ENCODE measurements at places on chromosomes 1 and 21.

DNA sequence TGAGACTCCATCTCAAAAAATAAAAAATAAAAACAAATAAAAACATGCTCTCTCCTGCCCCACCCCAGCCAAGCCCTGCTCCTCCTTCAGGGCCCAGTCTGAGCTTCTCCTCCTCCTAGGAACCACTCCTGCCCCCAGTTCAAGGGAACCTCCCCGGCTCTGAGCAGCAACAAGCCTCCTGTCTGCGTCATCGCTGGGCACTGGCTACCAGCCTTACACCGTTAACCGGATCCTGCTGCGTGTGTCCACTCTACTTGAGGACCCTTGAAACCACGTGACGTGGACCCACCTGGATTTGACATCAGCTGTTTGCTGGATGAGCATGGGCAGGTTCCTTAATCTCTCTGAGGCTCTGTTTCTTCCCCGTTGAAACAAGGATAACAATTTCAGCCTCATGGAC, 1.6 kb upstream of the TAS1R2 start:
- no peak for DNase-seq

- DNase-seq = no peak
Observed at GRCh38 chr1:204447736-204448135, 36.1 kb upstream of the PPP1R15B start.

- no peak for DNase-seq
Observed at GRCh38 chr1:41702771-41703170, 216.0 kb downstream of the HIVEP3 start.

- peak; percentile 94 for DNase-seq
Observed at GRCh38 chr1:156126630-156127534, 12.4 kb downstream of the LMNA start.

GRCh38 chr1:232568906-232569553, 60.9 kb downstream of the SIPA1L2 start:
- DNase-seq = no peak

DNA sequence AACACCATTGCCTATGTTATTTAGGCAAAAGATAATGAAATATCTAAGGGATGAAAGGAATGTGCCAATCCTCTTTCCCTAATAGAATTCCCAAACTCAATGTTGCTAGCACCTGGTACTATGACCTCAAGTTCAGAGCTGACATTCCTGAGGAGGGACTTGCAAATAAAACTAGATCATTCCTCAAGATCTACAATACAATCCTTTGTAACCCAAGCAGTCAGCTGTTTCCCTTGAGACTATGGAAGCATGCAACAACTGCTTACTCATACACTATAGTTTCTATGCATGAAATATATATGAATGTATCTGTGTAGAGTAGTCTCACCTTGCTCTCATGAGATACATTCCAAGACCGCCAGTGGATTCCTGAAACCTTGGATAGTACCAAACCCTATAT, 65.0 kb downstream of the ABL2 start:
- DNase-seq = peak; percentile 97

GRCh38 chr1:37752583-37753471, 12.1 kb downstream of the EPHA10 start:
- no peak for DNase-seq

DNA sequence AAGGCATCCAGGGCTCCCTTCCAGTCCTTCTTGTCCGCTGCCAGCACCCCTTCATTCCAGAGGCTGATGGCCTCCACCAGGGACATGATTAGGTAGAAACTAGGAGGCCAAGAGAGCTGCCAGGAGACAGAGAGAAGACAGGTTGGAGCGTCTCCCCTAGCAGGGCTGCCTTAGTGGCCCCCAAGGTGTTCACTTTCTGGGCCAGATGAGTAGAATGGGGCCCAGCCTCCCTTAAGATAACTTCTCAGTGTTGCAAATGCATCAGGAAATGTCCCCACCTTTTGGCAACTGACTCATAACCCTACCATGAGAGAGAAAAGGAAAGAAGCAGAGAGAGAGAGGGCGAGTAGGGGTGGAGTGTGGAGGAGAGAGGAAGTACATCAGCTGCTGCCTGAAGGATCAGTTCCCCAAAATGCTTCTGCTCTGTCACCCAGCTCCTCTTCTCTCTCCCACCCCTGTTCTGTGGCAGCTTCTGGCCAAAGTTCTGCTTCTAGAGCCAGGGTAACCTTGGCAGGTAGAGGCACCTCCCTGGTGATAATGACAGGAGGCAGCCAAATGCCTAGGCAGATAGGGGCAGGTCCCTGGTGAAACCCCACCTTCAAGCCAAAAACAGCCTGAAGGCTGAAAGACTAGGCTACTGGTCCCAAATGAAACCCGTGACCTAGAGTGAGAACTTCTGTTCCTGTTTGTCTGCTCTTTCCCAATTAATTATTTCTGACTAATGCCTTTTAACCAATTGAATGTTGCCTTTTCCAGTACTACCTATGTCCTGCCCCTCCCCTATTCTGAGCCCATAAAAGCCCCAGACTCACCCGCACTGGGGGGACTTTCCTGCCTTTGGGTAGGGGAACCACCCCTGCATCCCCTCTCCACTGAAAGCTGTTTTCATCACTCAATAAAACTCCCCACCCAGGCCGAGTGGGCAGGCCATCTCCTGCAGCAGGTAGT, at the start of gene NCF2:
Gene NCF2 (minus strand): TSS at position 216 of the 948 bp plus-strand sequence. CDS start 130 bp downstream, at position 86.
- no peak for DNase-seq

GRCh38 chr1:54500107-54500431, 48.0 kb upstream of the ACOT11 start:
- DNase-seq = no peak

DNA sequence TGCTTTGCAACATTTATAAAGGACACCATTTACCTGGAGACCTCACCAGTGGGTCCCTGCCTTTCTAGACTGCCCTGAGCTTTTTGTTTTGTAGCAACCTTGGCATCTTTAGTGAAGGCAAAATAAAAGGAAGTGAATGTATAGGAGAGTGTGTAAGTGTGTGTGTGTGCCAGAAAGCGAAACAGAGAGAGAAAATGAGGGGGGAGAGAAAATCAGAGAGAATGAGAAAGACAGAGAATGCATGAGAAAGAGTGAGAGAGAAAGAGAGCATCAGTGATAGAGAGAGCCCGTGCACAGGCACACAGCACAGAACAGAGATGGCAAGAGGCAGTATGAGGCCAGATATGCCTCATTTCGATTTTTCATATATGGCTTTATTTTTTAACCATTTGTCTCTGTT, 57.5 kb downstream of the HSD3B1 start:
- DNase-seq = no peak

GRCh38 chr21:40547906-40548513, 298.9 kb downstream of the DSCAM start:
- no peak for DNase-seq

GRCh38 chr1:225748529-225748928, 29.1 kb upstream of the SRP9 start:
- DNase-seq = no peak

DNA sequence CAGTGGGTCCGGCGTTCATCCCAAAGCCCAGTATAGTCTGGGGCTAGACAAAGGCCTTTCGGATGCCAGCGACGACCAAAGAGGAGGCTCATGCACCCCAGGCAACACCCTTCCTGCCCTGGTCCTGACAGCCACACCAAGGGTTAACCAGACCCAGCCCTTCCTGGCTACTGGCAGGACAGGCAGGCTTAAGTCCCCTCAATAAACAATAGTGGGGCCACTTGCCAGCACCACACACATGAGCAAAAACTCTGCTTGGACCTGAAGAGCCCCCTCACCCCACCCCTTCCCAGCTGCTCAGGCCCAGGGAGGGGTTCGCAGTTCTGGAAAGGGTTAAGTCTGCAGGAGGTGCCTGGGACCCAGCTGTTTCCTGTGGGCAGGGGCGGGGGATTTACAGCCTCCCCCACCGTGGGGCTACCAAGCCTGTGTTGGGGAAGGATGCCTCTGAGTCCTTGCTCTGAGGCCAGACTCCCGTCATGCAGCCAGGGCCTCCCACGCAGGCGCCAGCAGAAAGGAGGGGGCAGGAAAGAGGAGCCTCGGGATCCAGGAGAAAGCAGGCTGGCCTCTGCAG, 18.2 kb downstream of the PHLDA3 start:
- DNase-seq = peak; percentile 81

DNA sequence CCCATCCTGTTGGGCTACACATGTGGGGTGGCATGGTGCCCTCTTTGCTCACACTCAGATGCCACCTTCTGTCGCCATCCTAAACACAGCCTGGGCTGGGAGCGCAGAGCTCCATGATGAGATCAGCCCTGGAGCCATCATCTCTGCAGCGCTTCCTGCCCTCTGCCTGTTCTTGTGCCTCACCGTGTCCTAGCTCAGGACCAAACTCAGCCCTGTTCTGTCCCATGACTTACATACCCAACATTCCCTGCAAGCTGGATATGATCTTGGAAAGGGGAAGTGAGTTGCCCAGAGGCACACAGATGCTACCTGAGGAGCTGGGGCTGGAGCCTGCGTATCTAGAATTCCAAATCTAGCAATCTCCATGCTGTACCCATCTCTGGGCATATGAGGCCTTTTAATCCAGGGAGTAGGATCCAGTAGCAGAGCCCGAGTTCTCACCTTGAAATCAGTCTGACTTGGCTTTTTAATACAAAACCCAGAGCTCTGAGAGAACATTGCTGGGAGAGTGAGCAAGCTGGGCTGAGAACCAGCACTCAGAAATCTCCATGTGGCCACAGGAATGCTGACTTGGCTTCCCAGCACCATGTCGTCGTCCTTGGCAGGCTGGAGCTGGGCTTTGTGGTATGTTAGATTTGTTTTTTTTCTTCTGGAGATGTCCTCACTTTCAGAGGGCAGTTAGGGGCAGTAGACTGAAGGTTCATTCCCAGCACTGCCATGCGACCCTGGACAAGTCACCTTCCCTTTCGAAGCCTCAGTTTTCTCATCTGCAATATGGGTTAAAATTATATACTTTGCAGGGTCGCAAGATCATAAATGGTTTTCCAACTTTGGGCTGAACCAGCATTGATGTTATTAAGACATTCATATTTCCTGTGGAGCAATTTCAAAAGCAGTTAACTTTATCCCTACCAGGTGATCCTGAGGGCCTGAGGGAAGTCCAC, 2.6 kb downstream of the ALPL start:
- DNase-seq = peak; percentile 96

DNA sequence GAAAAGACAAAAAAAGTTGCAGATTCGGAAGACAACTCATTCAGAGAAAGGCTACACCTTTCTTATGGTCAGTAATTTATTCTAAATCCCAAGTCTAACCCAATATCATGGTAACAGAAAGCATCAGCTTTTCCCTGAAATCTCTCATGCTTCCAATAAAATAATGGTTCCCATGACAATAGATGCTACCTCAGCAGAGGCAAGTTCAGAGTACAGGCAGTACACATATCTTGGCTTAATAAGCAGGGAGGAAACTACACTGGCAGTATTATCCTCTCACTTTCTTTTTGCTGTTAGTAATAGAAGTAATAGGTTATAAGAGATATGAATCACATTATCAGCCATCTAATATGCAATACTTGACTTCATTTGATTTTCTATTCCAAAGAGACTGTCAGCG, 137.1 kb downstream of the DPYD start:
- no peak for DNase-seq

DNA sequence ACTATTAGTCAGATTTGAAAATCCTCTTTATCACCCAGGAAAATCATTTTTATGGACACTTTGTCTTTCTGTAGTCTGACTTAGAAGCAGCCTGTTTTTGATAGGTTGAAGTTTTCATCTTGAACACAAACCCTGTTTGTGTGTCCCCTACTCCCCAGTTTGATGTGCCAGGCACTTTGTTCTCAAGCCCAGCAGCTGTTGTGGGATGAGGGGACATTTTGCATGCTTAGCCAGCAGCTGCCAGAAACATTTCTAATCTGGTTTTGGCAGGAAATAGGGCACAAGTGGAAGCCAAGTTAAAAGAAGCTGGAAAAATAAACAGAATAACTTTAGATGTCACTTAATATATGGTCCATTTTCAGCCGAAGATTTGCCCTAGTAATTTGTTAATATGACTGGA, 29.9 kb downstream of the ACTN2 start:
- DNase-seq = no peak

GRCh38 chr1:99627615-99628014, 18.3 kb upstream of the PALMD start:
- no peak for DNase-seq

DNA sequence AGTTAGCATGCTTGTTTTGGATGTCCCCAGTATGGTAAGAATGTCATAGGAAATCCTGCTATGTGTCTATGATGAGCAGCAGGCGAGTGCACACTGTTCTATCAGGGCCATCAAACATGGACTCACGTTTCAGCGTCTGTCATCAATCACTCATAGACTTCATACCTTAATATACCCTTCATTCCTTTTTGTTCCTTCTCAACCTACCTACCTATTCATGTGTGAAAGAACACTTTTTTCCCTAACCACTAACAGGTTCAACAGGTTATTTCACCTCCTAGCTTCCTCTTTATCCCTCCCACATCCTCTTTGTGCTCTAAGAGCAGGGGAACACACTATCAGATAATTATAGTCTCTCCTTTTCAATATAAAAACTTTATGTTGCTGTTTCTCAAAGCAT, 300.6 kb downstream of the TM2D1 start:
- DNase-seq = no peak

DNA sequence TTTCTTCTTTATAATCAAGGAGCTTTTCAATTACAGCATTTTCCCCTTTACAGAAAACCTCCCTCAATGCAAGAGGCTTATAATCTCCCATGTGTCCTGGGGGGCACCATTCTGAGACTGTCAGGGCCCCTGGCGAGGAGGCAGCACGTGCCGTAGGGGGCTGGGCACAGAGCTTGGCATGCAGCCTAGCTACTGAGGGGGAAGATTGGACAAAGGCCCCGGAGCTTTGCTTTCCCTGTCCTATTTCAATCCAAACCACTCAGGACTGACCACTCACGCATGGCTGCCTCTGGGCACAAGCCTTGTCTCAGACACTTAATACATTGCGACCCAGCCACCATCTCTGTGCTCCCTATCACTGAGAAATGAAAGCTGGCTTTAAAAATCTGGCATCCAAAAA, 2.8 kb upstream of the RAP1GAP start:
- DNase-seq = no peak

- DNase-seq = no peak
Observed at GRCh38 chr1:56572334-56573050, 6.9 kb downstream of the PLPP3 start.

GRCh38 chr21:45084881-45085536, 10.6 kb downstream of the ADARB1 start:
- no peak for DNase-seq

DNA sequence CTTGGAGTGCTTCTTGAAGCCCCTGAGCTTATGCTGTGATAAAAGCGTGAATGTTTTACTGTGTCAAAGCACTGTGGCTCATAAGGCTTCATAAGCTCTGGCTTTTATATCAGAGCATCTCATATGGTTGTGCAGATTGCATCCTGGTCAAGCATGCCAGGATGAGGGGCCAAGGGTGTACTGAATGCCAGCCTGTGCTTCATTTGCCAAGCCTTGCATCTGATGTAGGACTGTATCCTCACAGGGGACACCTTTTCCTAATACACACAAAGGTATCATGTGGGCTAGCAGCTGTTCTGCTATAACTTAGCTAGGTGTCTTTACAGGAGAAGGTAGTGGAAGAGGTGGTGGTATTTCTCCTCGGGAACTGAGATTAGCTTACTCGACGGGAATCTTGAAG, 134.7 kb downstream of the ST6GALNAC3 start:
- DNase-seq = no peak

All from fibroblast of upper back skin (primary cell).